ENCODE measurements at places on chromosomes 4 and X.

DNA sequence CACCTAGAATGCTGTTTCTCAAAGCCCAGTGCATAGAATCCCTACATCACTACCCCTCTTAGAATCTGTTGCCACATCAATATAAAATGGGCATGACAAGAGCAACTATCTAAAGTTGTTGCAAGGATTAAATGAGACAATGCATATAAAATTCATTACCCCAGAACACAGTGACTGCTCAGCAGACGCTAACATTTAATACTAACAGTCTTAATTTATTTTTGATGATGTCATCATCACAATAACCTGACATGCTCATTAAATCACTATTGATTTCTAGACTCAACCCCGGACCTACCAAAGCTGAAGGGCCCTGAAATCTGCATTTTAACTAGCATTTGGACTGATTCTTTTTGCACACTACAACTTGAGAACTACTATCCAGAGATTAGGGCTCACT is 3.9 kb downstream of the ARSJ start:
- no peak for DNase-seq

DNA sequence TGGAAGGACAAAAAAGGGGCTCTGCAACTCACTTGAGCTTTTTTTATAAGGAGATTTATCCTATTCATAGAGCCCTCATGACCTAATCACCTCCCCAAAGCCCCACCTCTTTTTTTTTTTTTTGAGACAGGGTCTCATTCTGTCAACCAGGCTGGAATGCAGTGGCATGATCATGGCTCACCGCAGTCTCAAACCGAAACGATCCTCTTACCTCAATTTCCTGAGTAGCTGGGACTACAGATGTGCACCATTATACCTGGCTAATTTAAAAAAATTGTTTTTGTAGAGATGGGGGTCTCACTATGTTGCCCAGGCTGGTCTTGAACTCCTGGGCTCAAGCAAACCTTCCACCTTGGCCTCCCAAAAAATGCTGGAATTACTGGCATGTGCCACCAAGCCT is 61.6 kb upstream of the PDGFRA start:
- no peak for DNase-seq

DNA sequence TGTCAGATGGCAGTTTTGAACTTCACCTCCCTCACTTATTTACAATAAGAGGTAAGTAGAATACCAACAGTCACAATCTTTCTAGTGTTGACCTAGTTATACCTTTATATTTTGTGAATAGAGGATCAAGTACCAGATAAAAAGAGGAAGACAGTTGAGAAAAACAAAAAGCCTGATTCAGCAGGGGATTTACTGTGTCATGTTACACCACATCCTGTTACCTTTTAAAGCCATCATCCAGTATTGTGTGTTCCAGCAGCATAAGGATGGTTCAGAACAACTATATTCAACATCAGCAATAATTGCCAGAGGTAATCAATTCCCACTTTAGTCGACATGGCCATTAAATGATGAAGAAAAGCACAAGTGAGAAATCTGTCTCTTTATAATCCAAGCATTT is 21.3 kb upstream of the CXCL6 start:
- DNase-seq: peak; percentile 19

DNA sequence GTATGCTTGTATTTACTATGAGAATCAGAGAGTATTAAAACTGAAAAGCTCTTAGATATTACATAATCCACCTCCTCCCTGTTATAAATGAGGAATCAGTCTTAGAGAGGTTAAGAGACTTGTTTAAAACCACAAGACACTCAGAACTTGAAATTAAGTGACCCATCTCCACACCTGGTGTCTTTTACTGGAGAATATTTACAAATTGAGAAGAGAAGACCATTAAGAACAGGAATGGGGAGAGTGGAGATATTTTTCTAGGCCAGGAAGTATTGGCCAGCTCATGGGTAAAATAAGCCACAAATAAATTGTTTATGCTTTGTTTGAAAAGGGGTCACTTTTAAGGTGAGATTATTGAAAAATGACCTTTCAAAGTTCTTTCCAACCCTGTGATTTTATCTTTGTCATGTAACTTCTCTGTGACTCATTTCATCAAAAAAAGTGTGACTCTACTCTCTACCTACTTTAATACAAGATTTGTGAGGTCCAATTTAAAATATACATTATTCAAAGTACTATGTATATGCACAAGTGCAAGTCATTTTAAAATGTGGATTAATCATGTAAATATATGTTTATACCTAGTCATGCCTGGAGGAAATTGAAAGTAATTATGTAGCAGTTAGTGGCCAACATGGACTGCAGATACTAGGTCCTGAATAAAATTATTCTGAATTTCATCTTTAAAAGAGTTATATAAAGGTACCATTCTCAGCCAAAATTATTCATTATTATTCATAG is 15.9 kb upstream of the COX7B2 start:
- no peak for DNase-seq

Data from hematopoietic multipotent progenitor cell treated with erythropoietin and hydrocortisone succinate and interleukin-3 and kit ligand, for 6 days (in vitro differentiated cells).